ENCODE measurements at places on chromosomes 11 and 22.

DNA sequence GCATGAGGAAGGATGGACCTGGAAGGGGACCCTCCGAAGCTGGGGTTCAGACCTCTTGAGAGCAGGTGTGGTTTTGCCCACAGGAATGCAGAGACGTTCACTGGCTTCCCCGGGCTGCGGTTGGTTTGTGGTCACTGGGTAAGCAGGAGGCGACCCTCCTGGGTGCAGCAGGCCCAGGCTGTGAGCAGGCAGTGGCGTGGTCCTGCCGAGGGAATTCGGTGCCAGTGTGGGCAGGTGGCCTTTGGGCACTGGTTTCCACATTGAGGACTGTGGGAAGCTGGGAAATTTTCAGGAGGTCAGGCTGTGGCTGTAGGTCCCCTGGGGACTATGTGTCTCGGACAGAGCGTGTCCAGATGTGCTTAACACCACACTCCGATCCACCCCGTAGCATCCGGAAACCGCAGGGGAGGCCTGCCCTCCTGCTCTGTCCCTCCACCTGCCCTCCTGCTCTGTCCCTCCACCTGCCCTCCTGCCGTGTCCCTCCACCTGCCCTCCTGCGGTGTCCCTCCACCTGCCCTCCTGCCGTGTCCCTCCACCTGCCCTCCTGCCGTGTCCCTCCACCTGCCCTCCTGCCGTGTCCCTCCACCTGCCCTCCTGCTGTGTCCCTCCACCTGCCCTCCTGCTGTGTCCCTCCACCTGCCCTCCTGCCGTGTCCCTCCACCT, 27.5 kb downstream of the TPCN2 start:
- H3K4me3 ChIP-seq, result no peak overlapping the region
- H3K27me3 ChIP-seq, result no peaks in the 10 kb centered on the region
- peak overlapping the region; percentile 31 for H3K27ac ChIP-seq
- DNase-seq, result no peak
- peaks cover 5% of the 10 kb centered on the region for H3K36me3 ChIP-seq

DNA sequence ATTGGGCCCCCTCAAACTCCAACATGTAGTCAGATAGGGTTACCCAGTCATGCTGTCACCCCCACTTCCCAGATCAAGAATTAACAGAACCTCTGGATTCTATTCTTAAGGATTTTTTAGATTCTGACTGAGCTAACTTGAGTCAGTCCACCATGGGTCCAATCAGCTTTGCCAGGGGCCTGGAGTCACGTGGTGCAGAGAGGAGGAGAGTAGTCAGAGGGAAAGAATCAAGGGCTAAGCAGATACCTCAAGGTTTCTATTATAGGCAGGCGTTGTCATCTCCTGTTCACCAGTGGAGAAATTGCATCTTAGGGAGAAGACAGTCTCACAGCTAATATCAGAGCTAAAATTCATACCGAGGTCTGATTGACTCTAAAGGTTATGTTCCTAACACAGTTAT, 28.2 kb downstream of the FZD4 start:
- H3K36me3 ChIP-seq, result no peaks in the 10 kb centered on the region
- no peak overlapping the region for H3K4me3 ChIP-seq
- DNase-seq, result no peak
- no peak overlapping the region for H3K27ac ChIP-seq
- no peaks in the 10 kb centered on the region for H3K4me1 ChIP-seq

GRCh38 chr11:12786450-12786849, 112.2 kb downstream of the TEAD1 start:
- no peak overlapping the region for H3K27ac ChIP-seq
- DNase-seq, result no peak
- H3K4me3 ChIP-seq, result no peak overlapping the region
- H3K27me3 ChIP-seq, result peaks cover 14% of the 10 kb centered on the region
- H3K36me3 ChIP-seq, result no peaks in the 10 kb centered on the region
- H3K4me1 ChIP-seq, result no peaks in the 10 kb centered on the region

GRCh38 chr11:128694618-128695481, 978 bp downstream of the FLI1 start:
- peak overlapping the region; percentile 90 for H3K4me3 ChIP-seq
- peaks cover 50% of the 10 kb centered on the region for H3K4me1 ChIP-seq
- peak; percentile 63 for DNase-seq
- H3K27me3 ChIP-seq, result peaks cover 9% of the 10 kb centered on the region

DNA sequence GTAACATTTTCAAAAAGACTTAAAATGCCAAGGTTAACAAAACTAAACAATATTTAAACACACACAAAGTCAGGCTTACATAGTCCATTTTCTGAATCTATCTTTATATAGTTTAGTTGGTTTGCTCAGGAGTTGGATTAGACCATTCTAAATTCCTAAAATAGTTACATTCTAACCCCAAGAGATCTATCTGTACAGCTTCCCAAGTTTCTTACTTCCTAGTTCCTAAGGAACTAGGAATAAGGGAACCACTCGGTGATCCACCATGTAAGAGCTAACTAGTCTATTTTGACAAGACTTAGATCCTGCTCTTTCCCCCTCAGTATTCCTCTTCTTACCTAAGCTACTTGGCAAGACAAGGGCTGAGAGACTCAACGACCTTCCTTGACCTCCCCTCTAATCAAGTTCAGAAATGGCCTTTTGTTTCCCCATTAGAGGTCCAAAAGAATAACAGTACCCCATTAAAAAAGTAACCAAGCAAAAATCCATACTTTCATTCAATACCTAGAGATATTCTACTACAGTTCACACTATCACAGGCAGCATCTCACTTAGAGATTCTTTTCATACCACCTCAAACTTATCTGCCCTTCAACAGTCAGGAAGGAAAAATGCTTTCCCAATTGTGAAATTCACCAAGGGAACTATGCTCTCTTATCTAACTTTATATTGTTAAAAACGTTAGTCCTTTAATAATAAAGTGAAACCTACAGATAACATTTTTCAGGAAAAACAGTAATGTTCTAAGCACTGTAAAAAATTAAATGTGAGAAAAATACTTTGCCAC, 253.1 kb downstream of the TTC28 start:
- no peaks in the 10 kb centered on the region for H3K36me3 ChIP-seq
- DNase-seq, result no peak
- H3K27me3 ChIP-seq, result peaks cover 9% of the 10 kb centered on the region
- no peak overlapping the region for H3K27ac ChIP-seq
- no peaks in the 10 kb centered on the region for H3K4me1 ChIP-seq
- H3K4me3 ChIP-seq, result no peak overlapping the region

GRCh38 chr22:39080052-39080762, 3.1 kb downstream of the APOBEC3G start:
- no peak overlapping the region for H3K4me3 ChIP-seq
- H3K4me1 ChIP-seq, result peaks cover 39% of the 10 kb centered on the region
- DNase-seq, result peak; percentile 4
- H3K27ac ChIP-seq, result no peak overlapping the region
- H3K36me3 ChIP-seq, result peaks cover 20% of the 10 kb centered on the region

GRCh38 chr11:20087118-20087521, 73.2 kb downstream of the DBX1 start:
- DNase-seq, result no peak
- H3K4me1 ChIP-seq, result peaks cover 7% of the 10 kb centered on the region

DNA sequence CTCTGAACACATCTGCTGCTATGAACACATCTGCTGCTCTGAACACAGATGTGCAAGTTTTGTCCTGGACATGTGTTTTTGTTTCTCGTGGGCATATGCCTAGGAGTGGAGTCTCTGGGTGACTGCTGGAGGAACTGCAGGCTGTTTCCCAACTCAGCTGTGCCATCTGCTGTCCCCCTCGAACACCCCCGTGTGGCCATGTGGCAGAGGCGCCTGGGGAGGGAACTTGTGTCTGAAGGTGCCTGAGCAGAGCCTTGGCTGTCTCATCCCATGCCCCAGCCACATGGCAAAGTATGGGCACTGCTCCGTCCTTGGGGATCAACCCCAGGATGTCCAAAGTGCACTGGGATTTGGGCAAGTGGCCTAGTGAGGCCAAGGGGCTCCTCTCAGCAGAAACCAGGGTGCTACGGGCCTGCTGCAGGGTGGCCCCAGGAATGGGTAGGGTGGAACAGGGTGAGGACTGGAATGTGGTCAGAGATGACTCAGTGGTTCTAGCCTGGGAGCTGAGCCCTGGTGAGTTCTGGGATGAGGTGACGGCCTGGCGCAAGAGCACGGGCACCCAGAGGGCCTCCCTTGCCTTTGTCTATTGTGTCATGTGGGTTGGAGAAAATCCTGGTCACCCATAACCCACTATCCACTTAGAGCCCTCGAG, 14.7 kb downstream of the GATD1 start:
- no peak overlapping the region for H3K4me3 ChIP-seq
- H3K36me3 ChIP-seq, result peaks cover 40% of the 10 kb centered on the region
- no peaks in the 10 kb centered on the region for H3K27me3 ChIP-seq
- DNase-seq, result peak; percentile 48
- H3K27ac ChIP-seq, result no peak overlapping the region

- peaks cover 15% of the 10 kb centered on the region for H3K36me3 ChIP-seq
Measured at GRCh38 chr11:6616596-6617250, 2.5 kb downstream of the TPP1 start.

DNA sequence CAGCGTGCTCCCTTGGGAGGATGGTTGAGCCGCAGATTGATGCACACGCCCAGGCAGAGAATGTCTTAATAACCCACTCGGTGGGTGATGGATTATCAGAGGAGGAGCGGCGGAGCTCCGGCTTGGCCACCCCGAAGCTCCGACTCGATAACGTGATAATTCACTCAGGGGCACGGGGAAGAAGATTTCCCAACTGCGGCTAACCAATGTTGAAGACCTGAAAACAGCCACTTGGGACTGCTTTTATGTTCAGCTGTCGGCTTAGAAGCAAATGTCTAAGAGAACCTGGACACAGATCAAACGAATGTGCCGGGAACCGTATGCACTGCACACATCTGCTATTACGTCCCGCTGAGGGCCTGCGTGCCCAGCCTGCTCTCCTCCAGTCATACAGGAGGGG, 206.8 kb upstream of the CADM1 start:
- no peaks in the 10 kb centered on the region for H3K36me3 ChIP-seq
- no peak overlapping the region for H3K27ac ChIP-seq
- DNase-seq, result no peak
- H3K27me3 ChIP-seq, result peaks cover 10% of the 10 kb centered on the region
- no peaks in the 10 kb centered on the region for H3K4me1 ChIP-seq

- H3K27me3 ChIP-seq, result no peaks in the 10 kb centered on the region
- H3K27ac ChIP-seq, result no peak overlapping the region
- no peak overlapping the region for H3K4me3 ChIP-seq
- no peaks in the 10 kb centered on the region for H3K4me1 ChIP-seq
Measured at GRCh38 chr11:91314521-91314920, 910.1 kb upstream of the FAT3 start.

- DNase-seq, result peak; percentile 42
- H3K27ac ChIP-seq, result peak overlapping the region; percentile 83
- H3K4me1 ChIP-seq, result peaks cover 38% of the 10 kb centered on the region
- no peaks in the 10 kb centered on the region for H3K27me3 ChIP-seq
- H3K4me3 ChIP-seq, result peak overlapping the region; percentile 90
- no peaks in the 10 kb centered on the region for H3K36me3 ChIP-seq
Measured at GRCh38 chr22:46577368-46578249, 40.2 kb upstream of the CELSR1 start.

- DNase-seq, result no peak
- H3K36me3 ChIP-seq, result peaks cover 70% of the 10 kb centered on the region
- H3K27ac ChIP-seq, result peak overlapping the region; percentile 90
- peaks cover 86% of the 10 kb centered on the region for H3K4me1 ChIP-seq
- peak overlapping the region; percentile 30 for H3K4me3 ChIP-seq
- H3K27me3 ChIP-seq, result no peaks in the 10 kb centered on the region
Measured at GRCh38 chr11:61035526-61035835, 64.0 kb downstream of the CD6 start.

DNA sequence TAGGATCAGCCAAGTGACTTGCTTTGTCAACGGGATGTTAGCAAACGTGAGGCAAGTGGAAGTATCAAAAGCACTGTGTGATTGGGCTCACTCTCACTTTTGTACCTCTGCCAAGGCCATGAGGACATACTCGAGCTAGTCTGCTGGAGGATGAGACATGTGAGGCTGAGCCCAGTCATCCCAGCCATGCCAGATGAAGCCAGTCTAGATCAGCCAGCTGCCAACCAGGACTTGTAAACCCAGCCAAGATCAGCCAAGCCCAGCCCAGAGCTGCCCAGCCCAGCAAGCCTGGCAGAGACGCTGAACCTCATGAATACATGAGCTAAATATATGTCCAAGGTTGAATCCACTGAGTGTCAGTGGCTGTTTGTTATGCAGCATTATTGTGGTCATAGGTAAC, 369.7 kb downstream of the MN1 start:
- no peaks in the 10 kb centered on the region for H3K4me1 ChIP-seq
- DNase-seq, result no peak
- H3K27ac ChIP-seq, result no peak overlapping the region
- H3K36me3 ChIP-seq, result no peaks in the 10 kb centered on the region
- no peak overlapping the region for H3K4me3 ChIP-seq

- H3K27ac ChIP-seq, result peak overlapping the region; percentile 20
- H3K36me3 ChIP-seq, result peaks cover 96% of the 10 kb centered on the region
- no peak for DNase-seq
- H3K4me1 ChIP-seq, result peaks cover 33% of the 10 kb centered on the region
- H3K27me3 ChIP-seq, result no peaks in the 10 kb centered on the region
- H3K4me3 ChIP-seq, result no peak overlapping the region
Measured at GRCh38 chr11:35207471-35208403, 68.8 kb downstream of the CD44 start.

- no peak overlapping the region for H3K4me3 ChIP-seq
- H3K36me3 ChIP-seq, result no peaks in the 10 kb centered on the region
- H3K27ac ChIP-seq, result no peak overlapping the region
- no peaks in the 10 kb centered on the region for H3K4me1 ChIP-seq
- peaks cover 4% of the 10 kb centered on the region for H3K27me3 ChIP-seq
Measured at GRCh38 chr11:110026858-110027626, 66.2 kb upstream of the ZC3H12C start.

- DNase-seq, result no peak
- H3K36me3 ChIP-seq, result no peaks in the 10 kb centered on the region
- no peaks in the 10 kb centered on the region for H3K27me3 ChIP-seq
- peaks cover 4% of the 10 kb centered on the region for H3K4me1 ChIP-seq
Measured at GRCh38 chr22:17744430-17744829, 29.8 kb downstream of the BID start.

DNA sequence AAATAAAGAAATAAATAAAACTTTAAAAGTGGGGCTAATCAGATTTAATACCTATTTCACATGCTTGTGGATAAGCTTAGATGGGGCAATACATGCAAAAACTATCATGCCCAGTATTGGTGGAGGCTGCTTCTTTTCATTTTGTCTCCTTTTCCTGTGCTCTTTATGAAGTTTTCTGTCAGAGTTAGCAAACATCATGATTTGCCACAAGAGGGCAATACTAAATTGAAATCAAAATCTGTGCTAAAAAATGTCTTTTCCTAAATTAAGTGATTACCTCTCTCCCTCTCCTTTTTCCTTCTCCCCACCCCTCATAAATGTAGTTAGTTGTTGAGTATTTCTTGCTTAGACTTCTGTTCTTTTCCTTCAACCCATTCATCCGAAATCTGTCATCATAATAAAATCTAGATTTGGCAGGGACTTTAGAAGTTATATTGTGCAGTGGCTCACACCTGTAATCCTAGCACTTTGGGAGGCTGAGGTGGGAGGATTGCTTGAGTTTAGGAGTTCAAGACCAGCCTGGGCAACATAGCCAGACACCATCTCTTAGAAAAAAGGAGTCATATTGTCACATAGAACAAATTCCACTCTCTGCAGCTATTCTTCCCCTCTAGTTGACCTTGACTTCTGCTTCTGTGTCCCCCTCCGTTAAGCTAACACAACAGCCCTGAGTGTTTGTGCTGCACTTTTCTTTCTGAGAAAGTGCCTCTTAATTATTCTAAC, 4.7 kb upstream of the ARHGAP42 start:
- H3K4me3 ChIP-seq, result no peak overlapping the region
- no peak overlapping the region for H3K27ac ChIP-seq
- peaks cover 12% of the 10 kb centered on the region for H3K4me1 ChIP-seq
- H3K36me3 ChIP-seq, result no peaks in the 10 kb centered on the region
- H3K27me3 ChIP-seq, result peaks cover 15% of the 10 kb centered on the region

- DNase-seq, result no peak
- H3K27ac ChIP-seq, result no peak overlapping the region
- no peak overlapping the region for H3K4me3 ChIP-seq
- no peaks in the 10 kb centered on the region for H3K36me3 ChIP-seq
- H3K4me1 ChIP-seq, result no peaks in the 10 kb centered on the region
Measured at GRCh38 chr11:64537876-64538275, 53.1 kb upstream of the SLC22A12 start.

All from activated CD4-positive, alpha-beta T cell treated with anti-CD3 and anti-CD28 coated beads for 36 hours (primary cell).